ENCODE measurements at places on chromosomes 11 and 22. TPM values are rescaled to one million over a fixed set of nuclear protein-coding genes. Genes with fewer than 3 reads are reported as not detected.

DNA sequence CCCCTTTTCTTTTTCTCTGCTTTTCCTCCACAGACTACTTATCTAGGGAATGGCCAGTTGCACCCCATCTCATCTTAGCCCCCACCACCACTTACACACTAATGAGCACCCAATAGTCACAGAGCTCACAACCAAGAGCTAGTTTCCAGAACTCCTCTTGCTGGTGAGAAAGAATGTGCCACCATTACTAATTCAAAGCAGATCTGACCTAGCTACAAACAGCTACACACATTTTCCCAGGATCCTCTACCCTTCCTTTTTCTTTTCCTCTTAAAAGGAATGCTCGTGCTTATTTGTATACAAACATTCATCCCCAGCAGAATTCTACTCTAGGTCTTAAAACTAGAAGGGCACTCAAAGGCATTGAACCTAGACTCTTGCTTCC lies 136.8 kb downstream of the CD44 start:
- H3K36me3 ChIP-seq = no peaks in the 10 kb centered on the region
- no peak overlapping the region for H3K27ac ChIP-seq
- no peak overlapping the region for H3K4me3 ChIP-seq
- H3K4me1 ChIP-seq = peaks cover 16% of the 10 kb centered on the region
- DNase-seq = no peak
- H3K27me3 ChIP-seq = no peaks in the 10 kb centered on the region

The VSIG10L2 gene
- total RNA-seq = not detected

- no peak overlapping the region for H3K4me3 ChIP-seq
- H3K4me1 ChIP-seq = no peaks in the 10 kb centered on the region
- no peak overlapping the region for H3K27ac ChIP-seq
- H3K27me3 ChIP-seq = no peaks in the 10 kb centered on the region
- peak; percentile 59 for DNase-seq
Measured at GRCh38 chr11:100855466-100856067, 168.5 kb downstream of the ARHGAP42 start.

GRCh38 chr11:36724742-36725385 lies 126.8 kb upstream of the RAG2 start:
- H3K4me1 ChIP-seq = peaks cover 11% of the 10 kb centered on the region
- H3K4me3 ChIP-seq = no peak overlapping the region
- peak; percentile 41 for DNase-seq
- no peaks in the 10 kb centered on the region for H3K36me3 ChIP-seq
- H3K27ac ChIP-seq = no peak overlapping the region
- no peaks in the 10 kb centered on the region for H3K27me3 ChIP-seq

- no peak overlapping the region for H3K4me3 ChIP-seq
- H3K27ac ChIP-seq = no peak overlapping the region
- H3K27me3 ChIP-seq = no peaks in the 10 kb centered on the region
- peaks cover 27% of the 10 kb centered on the region for H3K4me1 ChIP-seq
Measured at GRCh38 chr22:46362203-46362933, 26.9 kb downstream of the TRMU start.

The MRGPRX3 gene
- total RNA-seq = not detected

GRCh38 chr11:68891351-68891948 lies 12.2 kb downstream of the MRPL21 start:
- DNase-seq = no peak
- H3K27me3 ChIP-seq = no peaks in the 10 kb centered on the region
- H3K36me3 ChIP-seq = no peaks in the 10 kb centered on the region
- no peak overlapping the region for H3K4me3 ChIP-seq

GRCh38 chr11:416051-416756 lies 1.4 kb upstream of the SIGIRR start:
- H3K4me1 ChIP-seq = peaks cover 24% of the 10 kb centered on the region
- no peak for DNase-seq
- H3K36me3 ChIP-seq = no peaks in the 10 kb centered on the region
- H3K27me3 ChIP-seq = no peaks in the 10 kb centered on the region
- H3K4me3 ChIP-seq = peak overlapping the region; percentile 65

GRCh38 chr22:50084080-50084477 lies 1.1 kb downstream of the MLC1 start:
- no peak for DNase-seq
- H3K27me3 ChIP-seq = peaks cover 16% of the 10 kb centered on the region
- no peaks in the 10 kb centered on the region for H3K36me3 ChIP-seq
- no peaks in the 10 kb centered on the region for H3K4me1 ChIP-seq
- no peak overlapping the region for H3K27ac ChIP-seq
- H3K4me3 ChIP-seq = no peak overlapping the region

GRCh38 chr11:3840004-3840869 lies 522 bp downstream of the RHOG start:
- peak overlapping the region; percentile 98 for H3K27ac ChIP-seq
- peak; percentile 62 for DNase-seq
- H3K27me3 ChIP-seq = no peaks in the 10 kb centered on the region

DNA sequence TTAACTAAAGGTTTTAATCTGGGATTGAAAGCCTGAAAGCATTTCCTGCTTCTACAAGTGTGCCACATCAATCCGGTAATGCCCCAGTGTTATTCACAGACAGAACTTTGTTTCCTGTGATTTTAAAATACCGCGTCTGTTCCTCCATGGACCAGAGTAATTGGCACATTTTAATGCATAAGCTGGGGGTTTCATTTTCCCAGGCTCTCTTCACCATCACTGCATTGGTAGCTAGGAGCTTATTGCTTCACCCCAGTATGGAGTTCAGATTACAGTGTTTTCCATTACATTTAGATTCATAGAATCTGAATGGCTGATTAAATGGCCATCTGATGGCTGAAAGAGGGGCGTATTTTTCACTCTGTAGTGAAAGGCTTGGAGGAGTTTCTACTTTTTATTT lies 25.7 kb upstream of the CRTAM start:
- peaks cover 31% of the 10 kb centered on the region for H3K4me1 ChIP-seq
- no peaks in the 10 kb centered on the region for H3K27me3 ChIP-seq
- no peaks in the 10 kb centered on the region for H3K36me3 ChIP-seq
- no peak for DNase-seq
- no peak overlapping the region for H3K27ac ChIP-seq
- no peak overlapping the region for H3K4me3 ChIP-seq

- peaks cover 2% of the 10 kb centered on the region for H3K36me3 ChIP-seq
- H3K4me3 ChIP-seq = no peak overlapping the region
- H3K4me1 ChIP-seq = no peaks in the 10 kb centered on the region
- H3K27ac ChIP-seq = no peak overlapping the region
Measured at GRCh38 chr11:108131993-108132392, 10.6 kb downstream of the ACAT1 start.

DNA sequence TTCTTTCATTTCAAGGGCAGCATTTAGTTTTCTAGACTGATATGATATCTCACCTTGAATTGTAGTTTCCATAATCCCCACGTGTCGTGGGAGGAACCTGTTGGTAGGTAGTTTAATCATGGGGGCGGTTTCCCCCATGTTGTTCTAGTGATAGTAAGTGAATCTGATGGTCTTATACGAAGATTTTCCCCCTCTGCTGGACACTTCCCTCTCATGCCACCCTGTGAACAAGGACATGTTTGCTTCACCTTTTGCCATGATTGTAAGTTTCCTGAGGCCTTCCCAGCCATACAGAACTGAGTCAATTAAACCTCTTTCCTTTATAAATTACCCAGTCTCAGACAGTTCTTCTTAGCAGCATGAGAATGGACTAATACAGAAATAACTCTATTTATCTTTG lies 851.1 kb upstream of the FAT3 start:
- H3K27ac ChIP-seq = no peak overlapping the region
- DNase-seq = no peak
- no peak overlapping the region for H3K4me3 ChIP-seq
- H3K4me1 ChIP-seq = no peaks in the 10 kb centered on the region
- H3K36me3 ChIP-seq = no peaks in the 10 kb centered on the region
- H3K27me3 ChIP-seq = no peaks in the 10 kb centered on the region

DNA sequence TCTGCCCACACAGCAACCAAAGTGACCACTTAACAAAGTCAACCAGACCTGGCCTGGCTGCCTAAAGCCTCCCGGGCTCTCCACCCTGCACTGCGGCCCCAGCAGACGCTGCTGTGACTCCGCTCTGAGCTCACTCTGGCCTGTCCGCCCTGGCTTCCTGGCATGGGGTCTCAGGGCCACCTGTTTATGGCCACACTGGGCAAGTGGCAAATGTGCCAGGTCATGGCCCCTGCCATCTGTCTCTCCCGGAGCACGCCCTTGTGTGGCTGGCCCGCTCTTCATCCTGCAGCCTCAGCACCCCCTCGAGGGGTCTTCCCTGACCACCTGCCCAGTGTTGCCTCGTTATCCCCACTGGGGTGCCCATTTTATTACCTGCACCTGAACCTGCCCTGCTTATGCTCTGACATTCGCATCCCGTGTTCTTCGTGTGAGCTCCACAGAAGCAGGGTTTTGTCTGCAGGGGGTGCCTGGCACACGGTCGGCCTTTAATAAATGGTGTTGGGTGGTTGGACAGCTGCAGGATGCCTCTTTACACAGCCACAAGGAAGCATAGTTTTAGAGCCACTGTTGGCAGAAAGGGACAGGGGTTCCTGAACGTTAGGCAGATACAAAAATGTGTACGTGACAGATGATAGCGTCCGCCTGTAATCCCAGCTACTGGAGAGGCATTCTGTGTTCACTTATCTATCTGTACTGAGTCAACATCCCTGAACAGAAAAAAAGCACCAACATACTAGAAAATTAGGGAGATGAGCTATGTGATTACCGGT lies 785.6 kb downstream of the TBC1D22A start:
- no peaks in the 10 kb centered on the region for H3K4me1 ChIP-seq
- no peaks in the 10 kb centered on the region for H3K36me3 ChIP-seq
- H3K27me3 ChIP-seq = no peaks in the 10 kb centered on the region

DNA sequence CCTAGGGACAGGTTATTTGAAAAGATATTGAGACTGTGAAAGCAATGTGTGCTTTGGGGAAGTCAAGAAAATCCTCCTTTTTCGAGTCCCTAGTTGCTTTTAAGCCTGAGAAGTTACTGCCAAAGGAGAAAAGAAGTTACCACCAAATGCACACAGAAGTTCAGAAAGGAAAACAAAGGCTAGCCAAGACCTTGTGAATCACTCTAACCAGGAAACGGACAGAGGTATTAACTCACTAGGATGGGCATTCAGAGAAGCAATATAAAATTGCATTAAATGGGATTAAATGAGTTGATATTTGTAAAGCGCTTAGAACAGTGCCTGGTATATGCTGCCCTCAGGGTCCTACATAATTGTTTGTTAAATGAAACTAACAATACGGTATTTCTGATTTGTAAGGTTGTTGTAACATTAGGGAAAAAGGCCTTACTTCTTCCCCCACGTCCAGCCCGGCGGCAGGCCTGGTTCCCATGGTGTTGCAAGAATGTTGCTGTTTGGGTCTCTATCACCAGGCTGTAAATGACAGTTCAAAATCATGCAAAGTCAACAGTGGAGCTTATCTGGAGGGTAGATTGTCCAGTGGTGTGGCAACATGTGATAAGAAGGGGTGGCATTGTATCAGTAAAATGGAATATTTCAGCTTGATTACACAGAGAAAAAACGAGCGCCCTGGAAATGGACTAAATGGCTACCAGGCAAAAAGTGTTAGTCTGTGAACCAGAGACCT lies 7.1 kb downstream of the TMA7B start:
- peaks cover 57% of the 10 kb centered on the region for H3K36me3 ChIP-seq
- DNase-seq = no peak
- H3K27ac ChIP-seq = no peak overlapping the region
- no peaks in the 10 kb centered on the region for H3K4me1 ChIP-seq

DNA sequence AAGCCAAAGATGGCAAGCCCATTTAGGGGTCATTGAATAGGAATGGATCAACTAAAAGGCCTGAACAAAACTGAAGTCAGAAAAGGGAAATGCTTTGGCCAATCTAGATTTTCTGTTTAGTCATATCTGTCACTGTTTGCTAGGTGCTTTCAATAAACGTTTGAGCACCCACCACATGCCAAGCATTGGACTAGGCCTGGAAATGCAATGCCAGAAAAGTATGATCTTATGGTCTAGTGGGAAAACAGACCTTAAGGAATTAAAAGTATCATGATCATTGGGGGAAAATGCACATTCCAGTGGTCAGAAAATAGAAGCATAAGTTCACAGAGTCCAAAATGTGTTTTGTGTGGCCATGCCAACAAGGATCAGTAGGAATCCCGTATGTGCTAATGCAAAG lies 76.8 kb upstream of the BIRC3 start:
- no peak overlapping the region for H3K4me3 ChIP-seq
- H3K27ac ChIP-seq = no peak overlapping the region
- H3K27me3 ChIP-seq = no peaks in the 10 kb centered on the region
- no peak for DNase-seq
- no peaks in the 10 kb centered on the region for H3K4me1 ChIP-seq

DNA sequence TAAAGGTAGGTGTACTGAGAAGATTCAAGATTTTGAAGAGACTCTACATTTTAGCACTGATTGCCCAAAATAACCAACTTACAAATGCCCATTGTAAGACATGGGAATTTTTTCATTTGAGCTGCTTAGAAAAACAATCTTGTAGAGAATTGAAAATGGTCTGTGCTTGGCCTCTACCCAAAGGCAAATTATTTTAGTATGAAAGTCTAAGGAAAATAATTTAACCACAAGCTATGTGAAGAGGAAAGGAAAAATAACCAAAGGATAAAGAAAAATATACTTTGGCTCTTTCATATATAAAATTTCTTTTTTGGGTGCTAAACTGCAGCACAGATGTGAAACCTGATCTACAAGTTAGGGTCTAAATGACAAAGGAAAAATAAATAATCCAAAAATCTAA lies 54.9 kb downstream of the ME3 start:
- H3K27ac ChIP-seq = no peak overlapping the region
- H3K27me3 ChIP-seq = no peaks in the 10 kb centered on the region
- H3K36me3 ChIP-seq = no peaks in the 10 kb centered on the region
- DNase-seq = no peak
- H3K4me1 ChIP-seq = no peaks in the 10 kb centered on the region

The OR52I1 gene
- total RNA-seq = not detected

GRCh38 chr22:48431536-48432315 lies 1395.9 kb downstream of the BRD1 start:
- no peak overlapping the region for H3K4me3 ChIP-seq
- no peak for DNase-seq
- H3K4me1 ChIP-seq = no peaks in the 10 kb centered on the region
- H3K36me3 ChIP-seq = no peaks in the 10 kb centered on the region
- H3K27ac ChIP-seq = no peak overlapping the region
- no peaks in the 10 kb centered on the region for H3K27me3 ChIP-seq

The TRIM22 gene
- 388 TPM for total RNA-seq

The SHISAL1 gene
- not detected for total RNA-seq

The CYTH4 gene
- total RNA-seq = 92.2 TPM

DNA sequence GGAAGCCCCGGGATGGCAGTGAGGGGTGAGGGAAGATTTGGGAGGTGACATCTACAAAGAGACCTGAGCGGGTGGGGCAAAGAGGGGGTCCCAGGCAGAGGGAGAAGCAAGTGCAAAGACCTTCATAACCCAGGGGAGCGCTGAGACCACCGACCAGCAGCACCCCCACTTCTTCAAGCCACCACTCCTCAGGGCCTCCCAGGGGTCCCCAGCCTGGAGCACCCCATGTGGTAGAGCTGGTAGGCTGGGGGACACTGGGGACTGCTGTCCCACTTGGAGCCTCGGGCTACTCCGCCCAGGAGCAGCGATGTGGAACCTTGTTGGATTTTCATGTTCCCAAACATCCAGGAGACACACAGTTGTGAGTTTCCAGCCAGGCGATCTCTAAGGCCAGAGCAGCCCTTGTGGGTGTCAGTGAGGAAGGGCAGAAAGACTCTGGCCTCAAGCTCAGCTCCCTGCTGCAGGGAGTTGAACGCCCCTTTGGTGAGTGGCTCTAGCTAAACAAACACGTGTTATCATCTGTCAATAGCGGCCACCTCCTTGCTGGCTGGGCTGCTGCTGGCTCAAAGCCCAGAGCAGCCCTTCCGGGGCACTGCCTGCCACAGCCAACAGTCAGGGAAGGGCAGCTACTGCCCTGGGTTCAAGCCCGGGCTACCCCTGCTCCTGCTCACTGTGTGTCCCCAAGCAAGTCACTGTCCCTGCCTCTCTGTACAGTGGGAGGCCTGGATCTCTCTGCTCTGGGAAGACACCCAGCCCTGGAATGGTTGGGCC lies 25.7 kb upstream of the CHKA start:
- DNase-seq = no peak
- no peak overlapping the region for H3K4me3 ChIP-seq
- no peaks in the 10 kb centered on the region for H3K36me3 ChIP-seq
- H3K27ac ChIP-seq = no peak overlapping the region
- no peaks in the 10 kb centered on the region for H3K27me3 ChIP-seq

All from B cell (primary cell).